ENCODE measurements at places on chromosomes 2 and 18. TPM values are rescaled to one million over a fixed set of nuclear protein-coding genes. Genes with fewer than 3 reads are reported as not detected.

- no peak for DNase-seq
Observed at GRCh38 chr2:205198140-205198525, 484.2 kb upstream of the NRP2 start.

- no peak for DNase-seq
Observed at GRCh38 chr18:30328839-30329238, 713.7 kb downstream of the DSC3 start.

DNA sequence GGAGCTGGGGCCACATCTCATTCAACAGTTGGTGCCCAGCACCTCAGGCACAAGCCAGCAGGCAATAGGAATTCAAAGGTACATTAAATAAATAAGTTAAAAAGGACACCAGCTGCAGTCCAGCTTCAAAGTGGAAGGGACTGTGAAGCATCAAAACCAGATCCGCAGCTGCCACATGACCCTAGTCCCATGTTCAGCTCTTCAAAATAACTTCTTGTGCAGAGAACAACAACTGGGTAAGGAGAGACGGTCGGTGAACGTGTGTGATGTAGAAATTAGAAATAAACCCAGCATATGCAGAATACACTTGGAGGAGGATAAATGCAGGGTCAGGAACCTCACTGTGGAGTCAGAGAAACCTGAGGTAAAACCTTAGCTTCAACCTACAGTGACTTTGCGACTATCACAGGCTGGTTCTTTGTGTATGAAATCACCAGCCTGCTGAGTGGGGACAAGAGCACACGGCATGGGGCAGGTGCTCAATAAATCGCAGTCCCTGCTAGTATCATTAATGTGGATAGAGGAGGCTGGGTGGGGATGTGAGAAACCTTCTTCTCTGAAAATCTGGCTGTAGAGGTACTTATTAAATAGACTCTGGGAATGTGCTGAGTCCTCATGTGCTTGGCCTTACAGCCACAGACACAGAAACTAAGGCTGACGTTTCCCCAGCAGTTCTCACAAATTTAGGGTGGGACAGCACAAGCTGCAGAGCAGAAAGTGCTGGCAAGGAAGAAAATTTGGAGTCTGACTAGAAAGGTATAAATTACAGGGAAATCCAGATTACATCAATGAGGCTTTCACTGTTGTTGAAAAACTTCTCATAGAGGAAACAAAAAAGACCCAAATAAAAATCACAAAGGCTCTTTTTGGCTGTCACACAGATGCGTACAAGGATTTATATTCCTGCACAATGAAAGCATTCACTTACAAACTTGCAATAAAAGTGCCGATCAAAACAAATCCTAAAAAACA lies 20.7 kb downstream of the FBXO15 start:
- DNase-seq: no peak

- DNase-seq: no peak
Observed at GRCh38 chr2:228352048-228352447, 170.6 kb upstream of the SPHKAP start.

DNA sequence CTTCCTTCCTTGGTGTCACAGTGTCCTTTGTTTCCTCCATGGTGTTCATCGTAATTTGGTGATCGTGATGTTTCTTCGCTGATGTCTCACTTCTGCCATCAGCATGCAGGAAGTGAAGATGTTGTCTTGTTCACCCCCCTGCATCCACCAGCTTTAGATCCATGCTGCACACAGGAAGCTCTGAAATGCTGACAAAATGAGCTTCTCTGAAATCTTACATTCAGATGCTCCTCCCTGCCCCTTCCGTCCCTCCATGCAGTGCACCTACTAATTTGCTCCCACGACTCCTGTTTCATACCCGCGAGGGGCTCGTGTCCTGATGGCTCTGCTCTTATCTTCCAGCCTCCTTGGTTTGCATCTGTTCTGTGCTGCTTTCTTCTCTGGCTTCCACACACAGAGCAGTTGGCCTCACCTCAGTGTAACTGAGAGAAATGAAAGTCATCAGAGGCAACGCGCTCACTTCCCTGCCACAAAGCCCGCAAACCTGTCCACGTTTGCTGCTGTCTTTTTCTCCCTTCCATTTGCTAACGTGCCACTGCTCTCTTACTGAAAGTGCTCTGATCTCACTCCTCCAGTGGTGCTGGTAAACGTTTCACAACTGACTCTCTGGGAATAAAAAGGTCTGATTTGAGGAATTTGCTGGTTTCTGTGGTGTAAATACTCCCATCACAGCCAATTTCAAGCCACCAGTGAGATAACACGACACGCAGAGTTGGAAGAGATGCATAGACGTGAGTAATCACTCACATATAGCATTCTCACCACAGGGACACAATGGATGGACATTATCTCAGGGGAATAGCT lies 41.0 kb upstream of the MGAT4A start:
- no peak for DNase-seq

DNA sequence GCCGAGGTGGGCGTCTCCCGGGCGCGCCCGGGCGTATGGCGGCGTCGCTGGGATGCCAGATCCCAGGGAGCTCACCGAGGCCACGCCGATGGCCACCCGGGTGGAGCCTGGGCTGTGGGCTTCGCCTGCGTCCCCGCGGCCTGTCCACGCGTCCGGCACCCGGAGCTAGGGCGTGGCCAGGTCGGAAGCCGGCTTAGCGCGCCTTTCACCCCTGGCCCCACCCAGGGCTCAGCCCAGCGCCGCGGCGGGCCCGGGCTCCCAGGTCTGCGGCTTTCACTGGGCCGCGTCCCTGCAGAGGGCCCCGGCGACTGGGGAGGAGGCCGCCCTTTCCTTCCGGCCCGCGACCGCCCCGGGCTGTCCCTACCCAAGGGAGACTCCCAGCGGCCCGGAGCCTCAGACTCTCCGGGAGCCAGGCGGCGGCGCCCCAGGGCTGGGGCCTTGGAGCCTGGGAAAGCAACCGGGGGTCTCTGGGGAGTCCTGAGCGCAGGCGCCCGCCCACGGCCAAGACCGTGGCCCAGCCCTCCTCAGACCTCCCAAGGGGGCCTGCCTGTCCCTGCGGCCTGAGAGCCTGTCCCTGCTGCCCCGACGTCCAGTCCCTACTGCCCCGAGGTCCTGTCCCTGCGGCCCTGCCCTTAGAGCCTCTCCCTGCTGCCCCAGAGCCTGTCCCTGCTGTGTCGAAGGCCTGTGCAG lies 36.3 kb upstream of the ITM2C start:
- DNase-seq: no peak

GRCh38 chr2:111209045-111209514 lies 88.4 kb downstream of the BCL2L11 start:
- no peak for DNase-seq

DNA sequence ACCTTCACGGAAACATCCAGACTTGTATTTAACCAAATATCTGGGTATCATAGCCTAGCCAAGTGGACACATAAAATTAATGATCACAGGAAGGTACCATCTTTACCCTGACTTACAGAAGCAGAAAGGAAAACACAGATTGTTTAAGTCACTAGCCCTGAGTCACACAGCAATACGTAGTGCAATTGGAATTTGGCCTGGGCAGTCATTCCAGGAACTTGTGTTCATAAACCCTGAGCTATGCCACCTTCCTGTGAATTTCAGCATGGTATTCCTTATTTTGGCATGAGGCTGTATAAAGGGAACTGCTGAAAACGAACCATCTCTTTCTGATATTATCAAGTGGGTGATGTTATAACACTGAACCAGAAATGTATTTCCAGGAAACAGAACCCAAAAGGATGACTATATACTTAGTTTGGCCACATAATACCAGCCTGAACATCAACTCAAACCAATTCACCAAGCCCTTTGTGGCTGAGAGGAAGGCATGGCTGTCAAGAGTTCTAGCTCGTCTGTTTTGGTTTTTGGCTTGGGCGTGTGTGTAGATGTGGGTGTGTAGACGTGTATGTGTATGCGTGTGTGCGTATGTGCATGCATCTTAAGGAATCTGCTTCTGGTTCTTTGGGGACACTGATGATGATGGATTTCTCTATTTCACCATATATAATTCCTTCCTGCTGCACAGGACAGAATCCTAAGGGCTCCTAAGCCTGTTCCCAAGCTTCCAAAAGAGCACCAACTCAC lies 533.4 kb upstream of the ID2 start:
- no peak for DNase-seq

The XDH gene
- not detected for total RNA-seq

The GEN1 gene
- total RNA-seq: 3.7 TPM
